ENCODE measurements at places on chromosomes 3 and 15.

GRCh38 chr3:42061025-42061712 is 30.0 kb upstream of the TRAK1 start:
- DNase-seq: no peak

GRCh38 chr3:72590732-72591221 is 257.5 kb downstream of the SHQ1 start:
- no peak for DNase-seq

GRCh38 chr3:70182166-70182565 is 130.3 kb downstream of the MDFIC2 start:
- DNase-seq: no peak

DNA sequence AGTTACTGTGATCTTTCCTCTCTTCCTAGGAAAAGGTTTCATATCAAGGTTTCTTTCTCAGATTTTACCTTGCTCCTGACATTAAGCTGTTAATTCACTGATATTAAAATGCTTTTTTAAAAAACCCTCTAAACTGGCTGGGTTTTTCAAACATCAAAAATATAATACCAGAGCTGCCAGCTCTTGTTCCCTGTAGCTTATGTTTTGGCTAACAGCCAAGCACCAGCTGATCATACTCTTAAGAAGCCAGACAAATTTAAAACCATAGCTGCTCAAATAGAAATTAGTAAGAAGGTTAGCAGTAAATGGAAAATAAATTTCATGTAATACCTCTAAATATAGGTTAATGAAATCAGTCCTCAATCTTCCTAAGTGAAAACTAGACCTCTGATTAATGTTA is 657.5 kb downstream of the GRM7 start:
- DNase-seq: no peak

DNA sequence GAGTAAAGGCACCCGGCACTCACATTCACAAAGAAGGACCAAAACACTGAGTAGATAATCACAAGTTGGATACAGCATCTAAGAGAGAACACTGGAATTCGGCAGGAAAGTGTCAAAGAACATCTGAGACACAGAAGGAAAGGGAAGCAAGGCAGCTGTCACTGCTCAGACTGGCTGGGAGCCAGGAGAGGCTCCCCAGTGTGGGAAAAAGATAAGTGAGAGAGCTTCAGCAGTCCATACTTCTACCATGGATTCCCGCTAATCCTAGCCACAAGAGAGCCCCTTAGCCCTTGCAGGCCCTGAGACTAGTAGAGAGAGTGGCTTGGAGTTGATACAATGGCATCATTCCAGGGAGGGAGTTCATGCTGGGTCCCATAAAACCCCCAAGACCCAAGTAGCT is 36.7 kb upstream of the CP start:
- DNase-seq: no peak
